NCI-H526 treated with DMSO at 0.1 percent for 48 hours (cell line): ENCODE measurements at places on chromosomes 1 and 21.

DNA sequence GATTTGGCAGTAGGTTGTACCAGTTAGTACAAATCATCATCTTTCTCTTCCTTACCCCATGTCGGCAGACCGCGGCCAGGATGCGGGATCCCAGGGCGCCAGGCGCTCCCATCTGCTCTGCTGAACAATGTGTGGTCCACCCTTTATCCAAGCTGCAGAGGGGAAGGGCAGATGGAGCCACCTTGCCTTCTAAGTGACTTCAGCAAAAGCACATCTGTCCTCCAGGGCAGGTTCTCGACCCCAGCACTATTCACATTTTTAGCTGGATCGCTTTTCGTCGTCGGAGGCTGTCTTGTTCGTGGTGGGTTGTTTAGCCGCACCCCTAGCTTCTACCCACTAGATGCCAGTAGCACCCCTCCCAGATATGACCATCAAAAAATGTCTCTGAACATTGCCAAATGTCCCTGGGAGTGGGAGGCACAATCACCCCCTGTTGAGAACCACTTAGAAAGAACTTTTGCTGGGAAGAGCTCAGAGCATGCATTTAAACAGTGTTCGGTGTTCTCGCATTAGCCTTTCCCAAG is 58.1 kb upstream of the SIM2 start:
- peak; percentile 20 for DNase-seq

- no peak for DNase-seq
Measured at GRCh38 chr1:53073868-53074311, 11.9 kb downstream of the PODN start.

- DNase-seq: no peak
Measured at GRCh38 chr1:107617456-107617855, 347.5 kb downstream of the VAV3 start.

DNA sequence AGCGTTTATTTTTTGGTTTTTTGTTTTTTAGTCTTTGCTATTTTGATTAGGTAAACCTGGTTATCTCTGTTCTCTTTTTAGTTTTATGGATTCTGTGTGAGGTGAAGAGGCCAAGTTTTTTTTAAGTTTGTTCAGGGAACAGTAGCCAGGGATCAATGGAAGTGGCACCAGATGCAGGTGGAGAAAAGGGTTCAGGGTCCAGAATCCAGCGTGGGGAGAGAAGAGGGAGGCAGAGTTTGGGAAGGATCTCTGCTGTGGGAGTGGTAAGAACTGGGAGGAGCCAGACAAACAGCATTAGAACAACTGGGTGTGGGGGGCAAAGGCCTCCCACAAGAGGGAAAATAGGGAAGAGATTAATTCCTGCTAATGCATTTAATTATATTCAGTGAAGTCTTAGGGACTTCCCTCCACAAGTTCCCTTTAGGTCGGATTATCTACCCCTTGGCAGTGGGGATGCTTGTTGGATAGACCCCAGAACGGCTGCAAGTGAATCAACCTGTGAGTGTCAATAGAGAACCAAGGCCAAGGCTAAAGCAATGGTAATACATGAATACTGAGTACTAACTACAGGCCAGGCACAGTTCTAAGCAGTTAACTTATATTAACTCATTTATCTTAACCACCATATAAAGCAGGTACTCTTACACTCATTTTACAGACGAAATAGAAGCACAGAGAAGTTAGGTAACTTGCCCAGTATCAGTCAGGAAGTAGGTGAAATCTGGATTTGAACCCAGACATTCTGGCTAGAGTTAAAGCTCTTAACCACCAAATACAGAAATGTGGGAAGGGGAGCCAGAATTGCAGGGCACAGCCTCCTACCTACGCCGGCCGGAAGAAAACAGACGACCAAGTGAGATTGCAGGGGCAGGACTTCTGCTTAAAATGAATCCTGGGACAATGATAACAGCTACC is 498 bp downstream of the GNAT2 start:
- DNase-seq: no peak

DNA sequence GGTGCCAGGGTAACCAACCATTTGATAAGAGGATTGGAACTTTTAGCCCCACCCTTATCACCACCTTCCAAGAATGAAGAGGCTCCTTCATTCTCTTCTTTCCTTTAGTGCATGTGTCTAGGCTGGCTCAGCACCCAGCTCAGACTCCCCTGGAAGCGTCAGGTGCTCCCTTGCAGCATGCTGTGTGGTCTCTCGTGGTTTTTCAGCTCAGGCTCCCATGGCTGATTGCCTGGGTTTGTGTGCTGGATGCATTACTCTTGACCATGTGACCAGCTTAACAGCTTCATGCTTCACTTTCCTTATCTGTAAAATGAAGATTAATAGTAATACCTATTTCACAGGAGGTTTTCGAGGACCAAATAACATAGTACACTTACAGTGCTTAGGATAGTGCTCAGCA is 198.4 kb downstream of the HHAT start:
- no peak for DNase-seq

DNA sequence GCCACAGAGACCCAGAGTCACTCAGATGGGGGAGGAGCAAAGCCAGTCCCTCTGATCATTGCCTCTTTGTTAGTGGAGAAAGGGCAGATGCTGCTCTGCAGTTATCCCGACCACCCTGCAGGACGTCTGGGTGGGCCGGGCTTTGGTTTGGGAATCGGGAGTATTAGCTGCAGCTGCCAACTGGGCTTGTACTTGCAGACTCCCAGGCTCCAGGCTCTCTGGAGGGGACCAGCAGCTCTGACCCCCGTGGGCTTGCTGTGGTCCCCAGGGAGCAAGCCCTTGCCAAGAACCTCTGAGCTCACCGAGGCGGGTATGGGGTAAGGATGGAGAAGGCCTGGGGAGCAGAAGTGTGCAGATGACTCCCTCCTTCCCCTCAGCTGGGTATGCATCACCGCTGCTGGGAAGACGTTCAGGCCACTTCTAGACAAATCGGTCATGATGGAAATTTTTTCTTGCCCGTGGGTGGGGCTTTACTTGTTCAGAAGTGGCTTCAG is 21.6 kb downstream of the MAPKAPK2 start:
- no peak for DNase-seq

DNA sequence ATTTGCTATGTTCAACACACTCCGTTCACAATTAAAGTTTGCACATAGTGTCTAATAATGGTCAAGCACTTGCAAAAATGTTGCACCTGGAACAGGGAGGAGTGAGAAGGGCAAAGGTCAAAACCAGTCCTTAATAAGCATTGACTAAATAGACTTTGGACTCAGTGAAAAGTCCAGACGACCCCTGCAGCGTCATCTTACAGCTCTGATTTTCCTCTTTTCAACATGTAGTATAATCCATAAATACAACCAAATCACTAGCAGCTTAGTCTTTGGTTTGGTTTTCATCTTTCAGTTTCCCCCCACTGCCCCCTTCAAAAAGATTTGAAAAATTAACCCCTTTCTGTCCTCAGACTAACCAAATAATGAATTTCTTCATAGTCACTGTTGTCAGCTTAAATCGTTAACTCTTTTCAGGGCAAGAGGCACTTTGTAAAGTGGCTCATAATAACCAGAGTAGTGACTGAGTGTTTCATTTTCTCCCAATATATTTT is 290.3 kb downstream of the PTPRC start:
- no peak for DNase-seq

- DNase-seq: no peak
Measured at GRCh38 chr1:91582431-91582921, 81.8 kb downstream of the CDC7 start.

GRCh38 chr21:32300117-32300681 is 1.5 kb downstream of the MRAP start:
- no peak for DNase-seq

GRCh38 chr1:84672080-84672854 is 18.0 kb downstream of the SSX2IP start:
- no peak for DNase-seq

GRCh38 chr1:183597656-183598347 is 7.5 kb upstream of the NCF2 start:
- DNase-seq: no peak

GRCh38 chr1:224435318-224435763 is 744 bp upstream of the WDR26 start:
- no peak for DNase-seq

- DNase-seq: no peak
Measured at GRCh38 chr21:45803618-45804340, 160.3 kb downstream of the PCBP3 start.

- no peak for DNase-seq
Measured at GRCh38 chr1:110673805-110674336, 869 bp downstream of the KCNA3 start.

DNA sequence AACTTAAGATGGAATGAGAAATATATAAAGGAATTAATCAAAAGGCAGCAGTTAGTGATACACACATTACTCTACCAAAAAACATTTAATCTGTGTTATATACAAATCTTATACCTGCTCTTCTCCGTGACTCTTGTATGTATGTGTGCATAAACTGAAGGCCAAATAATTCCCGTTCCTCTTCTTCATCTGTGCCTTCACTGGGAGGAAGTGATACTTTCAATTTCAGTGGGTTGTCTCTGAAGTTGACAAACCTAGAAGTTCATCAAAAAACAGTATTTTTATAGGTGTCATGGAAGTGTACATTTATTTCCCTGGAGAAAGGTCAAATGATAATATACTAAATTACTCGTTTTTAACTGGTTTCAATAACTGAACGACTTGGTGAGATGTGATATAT is 19.3 kb downstream of the TRMT13 start:
- DNase-seq: no peak

- DNase-seq: no peak
Measured at GRCh38 chr1:152577168-152577567, 3.1 kb downstream of the LCE3D start.

GRCh38 chr1:80211691-80212380 is 1205.3 kb upstream of the ADGRL4 start:
- no peak for DNase-seq

DNA sequence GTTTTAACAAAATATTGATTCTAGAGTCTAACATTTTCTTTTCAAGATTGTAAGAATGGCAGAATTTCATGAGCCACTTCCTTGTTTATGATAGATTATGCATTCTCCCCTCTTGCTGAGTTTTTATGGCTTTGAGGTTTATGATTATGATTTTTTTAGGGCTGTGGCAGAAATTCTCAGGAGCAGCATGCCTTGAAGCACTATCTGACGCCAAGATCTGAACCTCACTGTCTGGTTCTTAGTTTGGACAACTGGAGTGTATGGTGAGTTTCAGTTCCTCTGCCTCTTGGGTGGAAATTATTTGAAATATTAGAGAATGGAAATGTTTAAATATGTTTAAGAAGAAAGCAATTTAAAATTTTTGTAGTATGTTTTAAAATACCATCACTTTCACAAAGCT is 10.2 kb downstream of the USP16 start:
- DNase-seq: no peak

DNA sequence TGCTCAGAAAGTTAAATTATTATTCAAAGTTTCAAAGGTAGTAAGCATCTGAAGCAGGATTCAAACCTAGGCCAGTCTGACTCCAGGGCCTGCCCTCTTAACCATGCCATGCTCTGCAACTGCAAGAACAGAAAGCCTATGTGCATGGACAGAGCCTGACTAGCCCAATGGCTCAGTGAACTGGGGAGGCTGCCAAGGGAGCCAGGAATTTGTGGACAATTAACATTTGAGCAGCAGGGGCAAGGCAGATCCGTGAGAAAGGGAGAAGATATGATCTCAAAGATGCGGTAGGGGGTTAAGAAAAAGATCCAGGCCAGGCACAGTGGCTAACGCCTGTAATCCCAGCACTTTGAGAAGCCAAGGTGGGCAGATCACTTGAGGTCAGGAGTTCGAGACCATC is 6.5 kb upstream of the ATP1A4 start:
- DNase-seq: no peak

- no peak for DNase-seq
Measured at GRCh38 chr1:192160196-192160595, 1.9 kb downstream of the RGS18 start.

- no peak for DNase-seq
Measured at GRCh38 chr1:230043081-230043480, 24.0 kb upstream of the GALNT2 start.

DNA sequence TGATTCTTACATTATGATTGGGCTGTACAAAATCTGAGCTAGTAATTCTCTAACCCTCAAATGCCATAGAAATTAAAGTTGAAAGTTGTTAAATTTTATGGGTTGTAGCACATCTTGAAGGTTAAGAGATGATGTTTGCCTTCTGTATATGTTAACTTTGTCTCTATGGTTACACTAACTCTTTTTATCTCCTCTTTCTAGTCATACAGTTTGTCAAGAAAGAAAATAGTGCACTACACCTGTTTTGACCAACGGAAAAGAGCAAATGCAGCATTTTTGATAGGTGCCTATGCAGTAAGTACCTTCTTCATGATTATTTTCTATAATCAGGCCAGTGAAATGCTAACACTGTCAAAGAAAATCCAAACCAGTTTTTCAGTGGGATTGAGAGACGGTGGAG is 38.2 kb downstream of the CDC14A start:
- DNase-seq: no peak

GRCh38 chr1:9229549-9229948 is 5.0 kb upstream of the H6PD start:
- DNase-seq: no peak

DNA sequence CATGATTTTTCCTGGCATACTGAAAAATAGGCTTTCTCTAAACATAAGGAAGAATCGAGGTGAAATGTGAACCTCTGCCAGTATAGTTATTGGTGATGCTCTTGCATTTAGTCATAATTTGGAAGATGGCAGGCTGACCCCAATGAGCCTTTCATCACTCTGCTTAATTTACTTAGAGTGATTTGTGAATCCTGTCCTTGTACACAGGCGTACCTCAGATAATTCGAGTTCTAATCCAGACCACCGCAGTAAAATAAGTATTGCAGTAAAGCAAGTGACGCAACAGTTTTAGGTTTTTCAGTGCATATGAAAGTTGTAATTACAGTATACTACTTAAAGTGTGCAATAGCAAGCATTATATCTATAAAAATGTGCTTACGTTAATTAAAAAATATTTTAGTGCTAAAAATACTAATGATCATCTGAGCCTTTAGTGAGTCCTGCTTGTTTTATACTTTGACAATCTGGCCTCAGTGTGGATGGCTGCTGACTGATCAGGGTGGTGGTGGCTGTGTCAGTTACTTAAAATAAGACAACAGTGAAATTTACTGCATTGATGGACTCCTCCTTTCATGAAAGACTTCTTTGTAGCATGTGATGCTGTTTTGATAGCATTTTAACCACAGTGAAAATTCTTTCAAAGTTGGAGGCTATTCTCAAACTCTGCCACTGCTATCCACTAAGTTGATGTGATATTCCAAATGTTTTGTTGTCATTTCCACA is 1.7 kb downstream of the PKNOX1 start:
- DNase-seq: no peak

GRCh38 chr1:36922071-36922470 is 112.2 kb downstream of the GRIK3 start:
- DNase-seq: no peak

DNA sequence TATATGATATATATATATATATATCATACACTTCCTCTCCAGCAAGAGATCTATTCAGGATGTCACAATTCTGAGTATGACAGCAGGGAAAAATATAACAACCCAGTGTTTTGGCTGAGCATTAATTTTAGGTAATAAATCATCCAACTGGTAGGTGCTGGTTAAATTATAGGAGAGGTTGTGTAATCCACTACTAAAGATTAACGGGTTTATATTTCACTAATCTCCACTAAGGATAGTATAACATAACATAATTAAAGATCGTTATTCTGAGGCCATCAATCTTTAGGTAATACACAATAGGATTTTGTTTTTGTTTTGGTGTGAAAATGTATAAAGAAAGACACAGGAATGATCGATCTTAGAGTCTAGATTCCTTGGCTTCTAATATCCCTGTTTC is 102.2 kb downstream of the COQ8A start:
- DNase-seq: no peak

GRCh38 chr1:97911266-97912215 is 9.3 kb downstream of the DPYD start:
- DNase-seq: no peak
